ENCODE measurements at places on chromosomes 5 and 9.

- no peak for DNase-seq
Observed at GRCh38 chr5:66839636-66840185, 243.5 kb downstream of the MAST4 start.

- no peak for DNase-seq
Observed at GRCh38 chr5:58094031-58094430, 365.9 kb downstream of the PLK2 start.

DNA sequence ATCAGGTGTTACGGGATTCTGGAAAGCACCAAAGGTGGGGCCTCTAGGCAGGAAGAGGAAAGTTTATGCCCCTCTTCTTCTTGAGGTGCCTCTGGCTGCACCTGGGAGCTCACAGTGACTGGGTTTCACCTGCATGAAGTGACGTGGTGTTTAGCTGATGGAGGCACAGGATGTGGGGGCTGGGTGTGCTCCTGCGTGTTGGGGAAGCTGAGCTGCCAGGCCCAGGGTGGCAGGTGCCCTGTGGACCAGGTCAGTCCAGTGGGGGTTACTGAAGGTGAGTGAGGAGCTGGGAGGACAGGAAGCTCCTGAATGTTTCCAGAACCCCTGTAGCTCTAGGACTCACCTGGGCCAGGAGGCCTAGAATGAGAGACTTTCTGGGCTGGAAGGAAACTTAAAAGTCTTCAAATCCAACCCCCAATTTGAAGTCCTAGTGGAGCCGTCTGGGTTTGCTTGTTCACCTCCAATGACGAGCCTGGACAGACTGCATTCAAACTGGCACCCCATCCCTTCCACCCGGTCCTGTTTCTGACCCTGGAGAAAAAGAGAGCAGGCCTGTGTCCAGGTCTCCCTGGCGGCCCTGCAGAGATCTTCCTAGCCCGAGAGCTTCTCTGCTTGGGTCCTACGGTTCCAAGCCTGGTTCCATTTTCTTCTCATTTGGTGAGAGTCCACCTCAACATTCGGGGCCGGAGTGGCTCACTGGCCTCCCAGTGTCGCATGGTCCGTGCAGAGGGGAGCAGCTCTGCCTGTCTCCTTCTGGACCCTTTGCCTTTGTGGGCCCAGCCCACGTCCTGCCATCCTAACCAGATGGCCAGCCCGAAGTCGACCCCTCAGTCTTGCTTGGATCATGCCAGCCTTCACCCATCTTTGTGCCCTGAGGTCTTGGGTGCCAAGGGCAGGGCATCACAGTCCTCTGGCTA lies 22.3 kb downstream of the TRAF1 start:
- no peak for DNase-seq

GRCh38 chr9:35071814-35072460 lies 488 bp downstream of the VCP start:
- DNase-seq = peak; percentile 42

DNA sequence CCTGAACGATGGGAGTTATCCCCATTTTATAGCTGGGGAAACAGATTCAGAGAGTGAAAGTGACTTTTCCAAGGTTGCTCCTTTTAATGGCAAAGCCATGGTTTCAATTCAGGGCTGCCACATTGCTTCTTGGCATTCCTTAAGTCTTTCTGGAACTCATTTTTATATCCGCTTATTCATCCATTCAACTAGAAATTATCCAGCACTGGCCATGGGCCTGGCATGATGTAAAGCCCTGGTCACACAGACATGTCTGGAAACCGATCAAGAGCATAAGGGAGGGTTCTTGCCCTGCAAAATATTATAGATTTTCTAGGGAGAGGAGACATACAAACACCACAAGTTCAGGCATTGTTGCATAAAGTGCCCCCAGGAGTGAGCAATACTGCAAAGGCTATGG lies 43.0 kb upstream of the COL15A1 start:
- no peak for DNase-seq

- peak; percentile 17 for DNase-seq
Observed at GRCh38 chr5:50666261-50667022, at the start of gene PARP8. Gene PARP8, plus strand, starts transcription at chr5:50666637. Its CDS starts 459 bp downstream, at chr5:50667096.

- peak; percentile 36 for DNase-seq
Observed at GRCh38 chr5:180291234-180291940, 496 bp downstream of the MAPK9 start.
